ENCODE measurements at places on chromosomes 2 and 18. TPM values are rescaled to one million over a fixed set of nuclear protein-coding genes. Genes with fewer than 3 reads are reported as not detected.

GRCh38 chr2:155266109-155266508 is 567.6 kb downstream of the KCNJ3 start:
- H3K27ac ChIP-seq = no peak overlapping the region
- no peak for DNase-seq
- no peaks in the 10 kb centered on the region for H3K27me3 ChIP-seq
- H3K4me1 ChIP-seq = no peaks in the 10 kb centered on the region
- H3K4me3 ChIP-seq = no peak overlapping the region

GRCh38 chr2:154484338-154485099 is 214.0 kb upstream of the KCNJ3 start:
- H3K36me3 ChIP-seq = no peaks in the 10 kb centered on the region
- no peak for DNase-seq
- no peaks in the 10 kb centered on the region for H3K27me3 ChIP-seq
- H3K4me1 ChIP-seq = no peaks in the 10 kb centered on the region
- H3K27ac ChIP-seq = no peak overlapping the region

DNA sequence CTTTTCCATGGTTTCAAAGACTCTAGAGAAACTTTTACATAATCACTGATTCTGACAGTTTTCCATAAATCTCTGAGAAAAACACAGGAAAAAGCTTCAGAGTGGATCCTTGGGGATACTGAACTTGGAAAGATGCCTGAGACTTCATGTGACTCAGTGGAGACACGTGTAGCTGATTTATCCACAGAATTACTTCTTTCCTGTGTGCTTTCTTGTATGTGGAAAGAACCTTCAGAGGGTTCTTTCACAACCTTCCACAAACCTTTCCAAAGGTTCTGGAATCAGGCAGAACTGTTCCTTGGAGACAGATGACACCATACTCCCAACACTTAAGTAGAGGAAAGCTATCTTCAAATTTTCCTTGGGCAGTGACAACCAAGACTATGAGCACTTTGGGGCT is 207.2 kb downstream of the RND3 start:
- no peaks in the 10 kb centered on the region for H3K4me1 ChIP-seq
- H3K4me3 ChIP-seq = no peak overlapping the region
- H3K27ac ChIP-seq = no peak overlapping the region
- H3K27me3 ChIP-seq = no peaks in the 10 kb centered on the region
- DNase-seq = no peak

DNA sequence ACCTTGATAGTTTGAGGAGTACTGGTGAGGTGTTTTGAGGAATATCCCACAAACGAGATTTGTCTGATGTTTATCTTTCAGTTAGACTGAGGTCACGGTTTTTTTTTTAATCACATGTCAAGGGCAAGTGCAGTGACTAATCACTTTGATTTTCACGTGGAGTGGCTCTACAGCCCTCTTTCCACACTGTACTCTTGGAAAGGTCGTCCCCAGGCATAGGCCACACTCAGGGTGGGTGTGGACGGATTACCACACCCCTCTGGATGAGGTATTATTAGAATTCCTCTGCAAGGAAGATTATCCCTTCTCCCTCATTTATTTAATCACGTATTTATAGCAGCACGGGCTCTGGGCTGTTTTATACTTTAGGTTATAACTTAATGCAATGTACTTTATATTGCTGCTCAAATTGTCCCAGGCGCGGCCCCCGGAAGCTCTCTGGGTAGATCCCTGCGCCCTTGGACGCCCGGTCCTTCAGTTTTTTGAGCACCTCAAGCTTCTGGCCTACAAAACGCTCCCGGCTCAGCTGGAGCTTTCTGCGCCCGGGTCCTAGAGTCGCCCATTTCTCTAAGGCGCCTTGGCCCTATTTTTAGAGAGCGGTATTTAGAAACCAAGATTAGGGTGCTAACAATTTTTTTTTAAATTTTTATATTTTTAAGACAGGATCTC is 515 bp upstream of the PLEKHB2 start:
- H3K36me3 ChIP-seq = no peaks in the 10 kb centered on the region
- H3K27ac ChIP-seq = peak overlapping the region; percentile 91
- no peak for DNase-seq
- H3K4me3 ChIP-seq = peak overlapping the region; percentile 91

- H3K27ac ChIP-seq = no peak overlapping the region
- DNase-seq = no peak
- H3K27me3 ChIP-seq = no peaks in the 10 kb centered on the region
- peaks cover 27% of the 10 kb centered on the region for H3K4me1 ChIP-seq
These were observed 138.9 kb upstream of the APCDD1 start for GRCh38 chr18:10315522-10315921.

GRCh38 chr18:21490748-21491147 is 109.8 kb downstream of the ESCO1 start:
- H3K27me3 ChIP-seq = no peaks in the 10 kb centered on the region
- H3K4me3 ChIP-seq = no peak overlapping the region
- DNase-seq = no peak

- no peaks in the 10 kb centered on the region for H3K27me3 ChIP-seq
These were observed 75.6 kb downstream of the DCDC2C start for GRCh38 chr2:3778851-3779495.

- peak; percentile 83 for DNase-seq
- H3K4me1 ChIP-seq = peaks cover 38% of the 10 kb centered on the region
- H3K36me3 ChIP-seq = no peaks in the 10 kb centered on the region
These were observed 25.4 kb upstream of the SLC66A3 start for GRCh38 chr2:11129598-11130449.

GRCh38 chr2:84285056-84285747 is 173.9 kb downstream of the SUCLG1 start:
- H3K4me1 ChIP-seq = no peaks in the 10 kb centered on the region
- H3K36me3 ChIP-seq = no peaks in the 10 kb centered on the region
- no peak for DNase-seq
- no peak overlapping the region for H3K27ac ChIP-seq
- no peaks in the 10 kb centered on the region for H3K27me3 ChIP-seq

GRCh38 chr2:160891353-160891740 is 268.9 kb upstream of the TANK start:
- no peak overlapping the region for H3K27ac ChIP-seq
- no peaks in the 10 kb centered on the region for H3K36me3 ChIP-seq
- no peak for DNase-seq
- no peaks in the 10 kb centered on the region for H3K27me3 ChIP-seq
- H3K4me3 ChIP-seq = no peak overlapping the region

- peaks cover 5% of the 10 kb centered on the region for H3K27me3 ChIP-seq
- DNase-seq = no peak
- no peaks in the 10 kb centered on the region for H3K36me3 ChIP-seq
- no peak overlapping the region for H3K4me3 ChIP-seq
- peaks cover under 1% of the 10 kb centered on the region for H3K4me1 ChIP-seq
- no peak overlapping the region for H3K27ac ChIP-seq
These were observed 1.4 kb downstream of the SCYGR3 start for GRCh38 chr2:227613272-227613660.

DNA sequence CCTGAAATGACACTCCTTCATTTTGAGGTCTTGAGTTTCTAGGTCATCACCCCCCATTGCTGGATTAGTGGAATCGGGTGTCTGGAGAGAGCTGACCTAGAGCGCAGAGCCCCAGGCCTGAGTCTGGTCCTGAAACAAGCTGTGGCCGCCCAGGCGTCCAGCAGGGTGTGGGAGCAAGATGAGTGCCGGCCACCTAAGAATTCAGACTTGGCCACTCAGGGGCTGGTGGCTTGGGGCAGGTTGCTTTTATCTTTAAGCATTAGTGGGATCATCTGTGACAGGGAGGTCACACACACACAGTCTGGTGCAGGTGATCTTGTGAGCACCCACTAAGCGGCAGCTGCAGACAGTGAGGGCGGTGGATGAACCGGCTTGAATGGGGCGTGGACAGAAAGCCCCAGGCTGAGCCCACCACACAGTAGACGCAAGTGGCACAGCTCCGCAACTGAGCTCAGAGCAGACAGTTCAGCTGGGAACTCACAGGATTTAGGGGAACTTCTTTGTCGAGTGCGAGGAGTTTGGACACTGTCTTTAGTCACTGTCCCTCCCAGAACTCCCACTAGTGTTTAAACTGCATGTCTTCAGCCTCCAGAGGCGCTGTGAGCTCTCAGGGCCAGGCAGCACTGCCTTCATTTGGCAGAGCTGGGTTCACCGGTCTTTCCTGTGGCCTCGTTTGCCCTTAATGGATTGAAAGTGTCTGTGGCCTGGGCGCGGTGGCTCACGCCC is 21.5 kb downstream of the ITGB1BP1 start:
- H3K27me3 ChIP-seq = no peaks in the 10 kb centered on the region
- DNase-seq = no peak
- no peak overlapping the region for H3K27ac ChIP-seq
- peaks cover 3% of the 10 kb centered on the region for H3K36me3 ChIP-seq
- no peaks in the 10 kb centered on the region for H3K4me1 ChIP-seq
- no peak overlapping the region for H3K4me3 ChIP-seq

DNA sequence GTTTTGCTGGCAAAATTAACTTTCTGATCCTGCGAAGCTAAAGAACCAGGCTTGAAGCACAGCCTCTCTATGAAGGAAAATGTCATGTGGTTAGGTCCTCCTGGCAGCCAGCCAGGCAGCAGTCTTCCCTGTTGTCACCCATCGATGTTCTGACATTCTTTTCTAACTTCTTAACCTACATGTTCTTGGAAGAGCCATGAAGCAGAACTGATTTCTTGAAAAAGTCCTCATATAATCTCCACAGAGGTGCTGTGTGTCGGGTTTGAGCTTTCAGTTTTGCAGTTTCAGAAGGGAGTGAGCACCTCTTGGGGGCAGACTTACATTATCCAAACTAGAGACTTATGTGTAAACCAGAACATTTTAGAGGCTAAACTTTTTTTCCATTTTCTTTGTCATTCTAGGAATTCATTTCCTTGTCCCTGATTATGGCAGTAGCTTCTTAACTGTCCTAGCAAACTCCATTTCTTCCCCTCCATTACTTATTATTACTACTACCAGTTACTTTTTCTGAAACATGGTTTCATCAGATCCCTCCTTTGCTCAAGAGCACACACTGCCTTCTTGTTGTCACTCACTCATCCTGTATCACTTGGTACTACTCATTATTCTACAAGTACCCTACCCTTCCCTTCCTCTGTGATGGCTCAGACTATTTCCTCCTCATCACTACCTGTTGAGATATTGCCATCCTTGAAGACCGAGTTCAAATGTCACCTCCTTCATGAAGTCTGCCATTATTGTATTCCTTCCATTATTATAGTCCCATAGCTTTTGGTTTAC is 31.1 kb downstream of the DOK1 start:
- no peak overlapping the region for H3K4me3 ChIP-seq
- peaks cover 6% of the 10 kb centered on the region for H3K4me1 ChIP-seq
- no peak overlapping the region for H3K27ac ChIP-seq

- no peak for DNase-seq
- H3K4me3 ChIP-seq = no peak overlapping the region
- no peaks in the 10 kb centered on the region for H3K36me3 ChIP-seq
- H3K4me1 ChIP-seq = no peaks in the 10 kb centered on the region
These were observed 37.9 kb upstream of the RPL31 start for GRCh38 chr2:100964222-100964621.

DNA sequence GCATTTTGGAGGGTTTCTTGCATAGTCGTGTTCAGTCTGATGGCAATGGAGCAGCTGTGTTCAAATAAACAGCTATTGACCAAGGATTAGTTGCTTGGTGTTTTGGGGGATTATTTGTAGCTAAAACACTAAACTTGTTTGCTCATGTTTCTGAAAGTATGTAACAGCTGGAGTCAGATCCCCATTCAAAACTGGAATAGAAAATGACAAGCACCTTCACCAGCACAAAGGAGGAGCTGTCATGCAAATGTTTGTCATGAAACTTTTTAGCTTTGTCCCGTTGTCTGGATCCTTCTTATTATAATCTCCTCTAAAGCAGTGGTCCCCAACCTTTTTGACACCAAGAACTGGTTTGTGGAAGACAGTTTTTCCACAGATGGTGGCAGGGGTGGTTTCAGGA is 96.9 kb upstream of the ZNF236 start:
- H3K36me3 ChIP-seq = no peaks in the 10 kb centered on the region
- no peak for DNase-seq
- H3K4me1 ChIP-seq = no peaks in the 10 kb centered on the region

Gene PMAIP1
- polyA plus RNA-seq = 150 TPM

Gene TTR
- polyA plus RNA-seq = not detected

Gene ANKRD30B
- not detected for polyA plus RNA-seq

Gene ARHGAP28
- polyA plus RNA-seq = not detected

Gene ASXL3
- not detected for polyA plus RNA-seq

Data from B cell (primary cell).